Stimulated activated CD8-positive, alpha-beta memory T cell treated with anti-CD3 and anti-CD28 coated beads, Interleukin-4, amount 100 ng/mL, for 24 hours (primary cell): ENCODE measurements at places on chromosomes 1 and 21.

GRCh38 chr1:153698020-153698922, 19.8 kb downstream of the NPR1 start:
- no peak for DNase-seq

DNA sequence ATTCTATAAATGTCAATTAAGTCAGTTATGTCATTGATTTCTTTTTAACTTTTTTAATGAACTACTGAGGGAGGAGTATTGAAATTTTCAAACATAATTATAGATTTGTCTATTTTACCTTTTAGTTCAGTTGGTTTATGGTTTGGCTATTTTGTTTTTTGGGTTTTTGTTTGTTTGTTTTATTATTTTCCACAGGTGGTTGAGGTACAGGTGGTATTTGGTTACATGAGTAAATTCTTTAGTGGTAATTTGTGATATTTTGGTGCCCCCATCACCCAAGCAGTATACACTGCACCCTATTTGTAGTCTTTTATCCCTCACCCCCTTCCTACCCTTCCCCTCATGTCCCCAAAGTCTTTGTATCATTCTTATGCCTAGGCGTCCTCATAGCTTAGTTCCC, 9.5 kb downstream of the TDRD5 start:
- DNase-seq, result no peak

GRCh38 chr1:58926152-58926551, 142.3 kb upstream of the JUN start:
- no peak for DNase-seq

DNA sequence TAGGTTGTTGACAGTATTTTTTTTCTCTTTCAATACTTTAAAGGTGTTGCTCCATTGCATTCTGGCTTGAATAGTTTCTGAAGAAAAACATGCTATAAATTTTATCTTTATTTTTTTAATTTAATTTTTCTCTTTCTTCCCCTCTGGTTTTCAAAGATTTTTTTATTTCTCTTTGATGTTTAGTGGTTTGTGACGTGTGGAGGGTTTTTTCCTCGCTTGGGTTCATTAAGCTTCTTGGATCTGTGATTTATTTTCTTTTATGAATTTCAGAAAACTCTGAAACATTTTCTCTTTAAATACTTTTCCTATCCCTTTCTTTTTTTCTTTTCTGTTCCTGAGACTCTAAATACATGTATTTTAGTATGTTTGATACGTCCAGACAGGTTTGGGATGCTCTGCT, 9.3 kb downstream of the SLC30A7 start:
- no peak for DNase-seq

GRCh38 chr21:37071561-37072273, 1.2 kb downstream of the PIGP start:
- DNase-seq, result no peak
